CD8-positive, alpha-beta T cell (primary cell): ENCODE measurements at places on chromosomes 2 and 18.

GRCh38 chr2:127196998-127197397 lies 23.1 kb downstream of the CYP27C1 start:
- no peak for DNase-seq

GRCh38 chr18:43007365-43007764 lies 108.1 kb downstream of the RIT2 start:
- no peak for DNase-seq

- no peak for DNase-seq
Observed at GRCh38 chr2:52955079-52955478, 812.5 kb upstream of the CHAC2 start.

DNA sequence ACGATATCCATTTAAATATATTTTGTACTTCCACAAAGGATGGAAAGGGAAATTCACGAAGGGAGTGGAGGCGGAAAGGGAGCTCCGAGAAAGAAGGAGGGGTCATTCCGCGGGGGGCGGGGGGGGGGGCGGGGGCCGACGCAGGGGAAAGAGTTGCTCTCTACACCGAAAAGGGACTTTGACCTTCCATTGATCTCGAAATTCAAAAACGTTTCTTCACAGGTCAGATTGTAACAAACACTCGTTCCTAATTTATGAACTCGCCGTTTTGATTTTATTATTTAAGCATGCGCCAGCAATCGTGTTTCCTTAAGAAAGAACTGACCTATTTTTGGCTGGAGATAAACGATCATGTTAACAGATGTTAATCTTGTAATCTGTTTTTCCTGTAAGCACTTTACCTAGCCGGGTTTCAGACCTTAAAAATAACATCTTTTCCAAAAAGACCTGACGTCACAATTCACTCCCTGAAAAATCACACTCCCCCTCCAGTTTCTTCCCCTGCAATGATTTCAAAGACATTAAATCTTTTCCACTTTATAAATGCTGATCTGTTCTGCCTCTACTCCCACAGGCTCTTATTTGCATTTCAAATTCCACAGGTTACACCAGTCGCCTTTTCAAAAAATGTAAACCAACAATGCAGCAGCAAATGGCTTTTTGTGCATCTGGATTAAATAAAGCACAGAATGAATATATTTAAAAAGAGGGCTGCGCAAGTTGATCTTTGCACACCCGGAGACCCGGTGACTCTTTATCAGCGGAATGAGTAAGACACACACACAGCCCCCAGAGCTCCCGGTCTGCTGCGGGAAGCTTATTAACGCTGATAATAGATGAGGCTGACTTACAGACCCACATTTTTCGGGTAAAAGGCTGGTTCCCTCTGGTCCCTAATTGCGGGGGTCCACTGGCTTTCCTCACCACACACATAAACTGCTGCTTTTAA lies 1.6 kb downstream of the ZNF516 start:
- no peak for DNase-seq

DNA sequence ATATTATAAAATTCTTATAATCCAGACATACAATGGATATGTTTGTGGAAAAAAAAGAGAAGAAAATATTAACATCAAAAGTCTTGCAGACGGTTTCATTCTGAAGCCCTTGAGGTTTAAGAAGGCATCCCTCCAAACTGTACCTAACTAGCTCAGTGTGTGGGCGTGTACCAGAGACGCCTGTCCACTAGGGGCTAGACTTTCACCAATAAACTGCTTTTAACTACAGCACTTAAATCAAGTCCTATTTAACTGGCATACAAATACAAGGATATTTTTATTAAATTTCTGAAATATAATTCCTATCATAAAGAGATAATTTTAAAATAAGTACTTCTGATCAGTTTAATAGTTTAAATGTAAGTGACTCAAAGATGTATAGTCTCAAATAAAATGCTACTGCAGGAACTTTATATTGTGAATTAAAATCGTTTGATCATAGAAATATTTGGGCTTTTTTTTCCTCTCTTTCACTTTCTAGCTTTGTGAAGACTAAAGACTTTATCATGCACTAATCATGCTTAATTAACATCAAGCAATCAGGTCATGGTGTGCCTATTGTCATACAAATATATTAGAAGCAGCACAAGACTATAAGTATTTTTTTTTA lies 437.7 kb downstream of the SATB2 start:
- no peak for DNase-seq
